ENCODE measurements at places on chromosomes 2 and 18.

- DNase-seq = no peak
Observed at GRCh38 chr2:110997331-110998045, 123.2 kb upstream of the BCL2L11 start.

DNA sequence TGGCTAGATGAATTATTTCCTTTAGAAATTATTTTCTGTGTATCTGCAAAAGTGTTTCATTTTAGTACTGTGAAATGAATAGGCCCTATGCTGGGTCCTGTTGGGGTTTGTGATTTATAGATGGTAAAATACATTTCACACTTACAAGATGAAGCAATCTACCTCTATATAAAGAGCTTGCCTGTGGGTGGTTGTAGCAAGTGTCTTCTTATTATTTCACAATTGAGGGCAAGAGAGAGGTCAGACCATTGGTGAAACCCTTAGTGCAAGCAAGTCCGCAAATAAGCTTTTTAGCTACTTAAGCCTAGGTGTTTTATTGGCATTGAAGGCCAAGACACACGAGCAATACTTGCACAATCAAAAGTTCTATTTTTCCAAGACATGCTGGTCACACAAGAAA, 153.1 kb downstream of the FMNL2 start:
- DNase-seq = no peak

DNA sequence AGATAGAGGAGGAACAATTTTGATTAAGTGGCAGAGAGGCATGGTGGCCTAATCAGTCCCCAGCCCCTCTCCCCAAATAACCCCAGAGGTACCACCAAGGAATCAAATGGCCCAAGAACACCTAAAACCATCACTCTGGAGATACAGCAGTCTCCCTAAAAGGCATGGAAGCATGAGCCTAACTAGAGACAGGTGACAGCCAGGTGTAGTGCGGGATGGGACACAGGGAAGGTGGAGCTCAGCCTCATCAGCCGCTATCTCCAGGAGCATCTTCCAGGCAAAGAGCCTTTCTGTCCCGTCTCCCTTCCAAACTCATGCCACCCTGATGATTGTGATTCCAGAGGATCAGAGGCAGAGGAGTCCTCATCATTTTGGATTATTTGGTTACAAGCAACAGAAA, 144.7 kb downstream of the COPS8 start:
- DNase-seq = no peak

GRCh38 chr2:104749856-104750460, 104.0 kb upstream of the POU3F3 start:
- DNase-seq = no peak

- no peak for DNase-seq
Observed at GRCh38 chr2:216851486-216852090, 8.3 kb downstream of the TNP1 start.

DNA sequence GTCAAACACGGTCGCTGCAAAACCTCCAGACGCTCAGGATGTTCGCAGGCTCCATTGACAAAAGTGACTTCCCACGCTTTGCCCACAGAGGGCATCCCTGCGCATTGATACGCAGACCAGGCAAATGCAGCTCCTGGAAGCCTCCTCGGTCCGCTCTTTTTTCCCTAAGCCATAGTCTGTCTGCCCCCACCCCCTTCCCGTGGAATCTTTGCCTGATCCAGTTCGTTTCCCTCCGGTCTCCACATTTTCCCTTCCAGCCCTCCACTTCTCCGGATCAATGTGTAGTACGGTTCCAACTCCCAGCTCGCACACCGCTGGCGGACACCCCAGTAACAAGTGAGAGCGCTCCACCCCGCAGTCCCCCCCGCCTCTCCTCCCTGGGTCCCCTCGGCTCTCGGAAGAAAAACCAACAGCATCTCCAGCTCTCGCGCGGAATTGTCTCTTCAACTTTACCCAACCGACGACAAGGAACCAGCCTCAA, at the start of gene DCC:
TSS of gene DCC (plus strand) at position 307 of the 481 bp plus-strand sequence. CDS start 591 bp downstream, outside the sequence.
- no peak for DNase-seq

DNA sequence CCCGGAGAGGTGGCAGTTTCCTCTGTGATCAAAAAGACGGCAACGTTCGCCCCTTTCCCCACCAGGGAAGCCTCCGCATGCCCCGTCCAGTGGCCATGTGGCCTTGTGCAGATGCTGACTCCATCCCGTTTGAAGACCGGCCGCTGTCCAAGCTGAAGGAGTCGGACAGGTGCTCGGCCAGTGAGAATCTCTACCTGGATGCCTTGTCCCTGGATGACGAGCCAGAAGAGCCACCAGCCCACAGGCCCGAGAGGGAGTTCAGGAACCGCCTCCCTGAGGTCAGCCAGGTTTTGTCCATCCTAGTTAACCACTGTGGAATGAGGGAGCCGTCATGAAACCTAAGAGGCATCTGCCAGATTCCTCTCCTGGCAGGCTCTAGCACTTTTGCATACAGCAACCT, 113.6 kb downstream of the MTCL1 start:
- no peak for DNase-seq

DNA sequence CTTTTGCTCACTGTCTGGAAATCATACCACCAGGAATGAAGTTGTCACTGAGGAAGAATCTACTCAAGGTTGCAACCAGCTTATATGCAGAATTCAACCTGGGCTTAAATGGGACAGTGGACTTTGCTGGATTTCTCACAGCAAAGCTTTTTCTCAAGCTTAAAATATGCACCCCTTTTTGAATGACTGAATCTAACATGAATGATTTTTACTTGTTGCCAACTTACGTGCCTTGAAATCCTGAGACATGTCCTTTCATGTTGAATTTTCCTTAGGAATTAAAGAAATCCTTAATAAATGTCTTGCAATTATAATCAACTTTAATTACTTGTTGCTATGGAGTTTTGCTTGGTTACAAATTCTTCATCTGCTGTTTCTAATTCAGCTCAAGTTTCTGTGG, 57.4 kb downstream of the SPP2 start:
- DNase-seq = no peak

DNA sequence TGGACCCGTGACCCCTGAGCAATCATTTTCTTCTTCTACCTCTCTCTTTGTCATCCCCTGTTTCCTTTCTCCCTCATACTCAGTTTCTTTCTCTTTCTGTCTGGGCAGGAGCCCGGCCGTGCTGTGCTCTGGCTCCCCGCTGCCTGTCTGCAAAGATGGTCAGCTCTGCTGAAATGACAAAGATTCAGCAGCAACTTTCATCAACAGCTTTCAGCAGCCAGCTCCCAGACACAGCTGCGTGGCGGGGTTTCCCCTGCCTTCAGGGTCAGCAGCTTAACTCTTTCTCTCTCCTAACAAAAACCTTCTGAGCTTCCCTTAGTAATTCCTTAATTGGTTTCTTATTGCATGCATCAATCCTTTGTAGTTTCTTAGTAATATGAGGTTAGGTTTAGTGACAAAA, 1234.4 kb downstream of the CNTNAP5 start:
- no peak for DNase-seq

Data from Jurkat, Clone E6-1 (cell line).